ENCODE measurements at places on chromosomes 12 and 14. TPM values are rescaled to one million over a fixed set of nuclear protein-coding genes. Genes with fewer than 3 reads are reported as not detected.

PTPRB gene
- 0.04 TPM for polyA plus RNA-seq

C1S gene
- 406 TPM for polyA plus RNA-seq

SPTB gene
- polyA plus RNA-seq: 0.01 TPM

RBM25 gene
- polyA plus RNA-seq: 52.4 TPM

GUCY2C gene
- polyA plus RNA-seq: not detected

GCH1 gene
- polyA plus RNA-seq: 0.67 TPM

KRT79 gene
- not detected for polyA plus RNA-seq

CHST11 gene
- polyA plus RNA-seq: 3.6 TPM

LDHB gene
- 1,189 TPM for polyA plus RNA-seq

LRRIQ1 gene
- polyA plus RNA-seq: 0.15 TPM

NANOG gene
- not detected for polyA plus RNA-seq

SDR39U1 gene
- polyA plus RNA-seq: 24.9 TPM

HOXC9 gene
- polyA plus RNA-seq: not detected

DNA sequence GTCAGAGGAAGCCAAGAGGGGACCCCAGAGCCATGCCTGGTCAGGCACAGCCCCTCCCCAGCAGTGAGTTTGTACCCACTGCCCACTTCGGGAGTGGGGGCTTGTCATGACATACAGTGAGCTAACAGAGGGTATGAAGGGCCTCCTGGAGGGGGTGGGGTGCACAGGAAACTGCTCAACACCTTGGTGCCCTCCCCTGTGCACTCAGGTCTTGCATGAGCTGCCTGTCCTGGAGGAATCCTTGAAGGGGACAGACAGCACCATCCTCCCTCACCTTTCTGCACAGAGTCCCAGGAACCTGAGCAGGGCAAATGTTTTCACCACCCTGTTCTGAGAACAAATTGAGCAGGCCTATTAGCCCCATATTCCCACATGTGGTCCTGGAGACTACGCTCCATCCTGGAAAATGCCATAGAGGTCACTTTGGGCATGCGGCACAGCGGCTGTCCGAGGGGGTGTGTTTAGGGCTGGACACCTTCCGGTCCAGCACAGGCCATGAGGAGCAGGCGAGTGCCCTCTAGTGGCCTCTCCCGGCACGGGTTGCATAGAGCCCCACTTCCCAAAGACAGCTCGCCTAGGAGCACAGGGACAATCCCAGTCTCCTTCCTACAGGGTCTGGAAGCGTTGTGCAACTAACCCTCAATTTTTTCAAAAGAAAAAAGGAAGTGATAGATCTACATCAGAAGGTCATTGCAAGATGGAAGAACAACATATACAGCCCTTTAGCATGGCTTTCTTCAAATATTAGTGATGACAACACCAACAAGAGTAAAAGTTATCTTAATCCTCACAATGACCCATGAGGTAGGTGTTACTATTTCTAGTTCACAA is 31.9 kb upstream of the ZFP36L1 start:
- no peak for DNase-seq

- DNase-seq: no peak
Observed at GRCh38 chr14:76235628-76236027, 83.9 kb downstream of the GPATCH2L start.

- DNase-seq: no peak
Observed at GRCh38 chr12:643475-644302, 19.6 kb downstream of the NINJ2 start.

DNA sequence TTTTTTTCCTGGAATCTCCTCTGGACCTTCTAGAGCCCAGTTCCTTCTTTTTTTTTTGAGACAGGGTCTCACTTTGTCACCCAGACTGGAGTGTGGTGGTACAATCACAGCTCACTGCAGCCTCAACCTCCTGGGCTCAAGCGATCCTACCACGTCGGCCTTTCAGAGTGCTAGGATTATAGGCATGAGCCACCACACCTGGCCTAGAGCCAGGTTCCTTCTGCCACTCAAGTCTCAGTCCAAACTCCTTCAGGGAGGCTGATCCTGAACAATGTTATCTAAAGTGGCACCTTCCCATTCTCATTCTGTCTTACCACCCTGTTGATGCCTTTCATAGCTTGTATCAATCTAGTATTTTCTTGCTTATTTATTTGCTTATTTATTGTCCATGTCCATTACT is 22.3 kb upstream of the ELK3 start:
- no peak for DNase-seq

- DNase-seq: no peak
Observed at GRCh38 chr12:27284751-27285150, 40.7 kb downstream of the STK38L start.

DNA sequence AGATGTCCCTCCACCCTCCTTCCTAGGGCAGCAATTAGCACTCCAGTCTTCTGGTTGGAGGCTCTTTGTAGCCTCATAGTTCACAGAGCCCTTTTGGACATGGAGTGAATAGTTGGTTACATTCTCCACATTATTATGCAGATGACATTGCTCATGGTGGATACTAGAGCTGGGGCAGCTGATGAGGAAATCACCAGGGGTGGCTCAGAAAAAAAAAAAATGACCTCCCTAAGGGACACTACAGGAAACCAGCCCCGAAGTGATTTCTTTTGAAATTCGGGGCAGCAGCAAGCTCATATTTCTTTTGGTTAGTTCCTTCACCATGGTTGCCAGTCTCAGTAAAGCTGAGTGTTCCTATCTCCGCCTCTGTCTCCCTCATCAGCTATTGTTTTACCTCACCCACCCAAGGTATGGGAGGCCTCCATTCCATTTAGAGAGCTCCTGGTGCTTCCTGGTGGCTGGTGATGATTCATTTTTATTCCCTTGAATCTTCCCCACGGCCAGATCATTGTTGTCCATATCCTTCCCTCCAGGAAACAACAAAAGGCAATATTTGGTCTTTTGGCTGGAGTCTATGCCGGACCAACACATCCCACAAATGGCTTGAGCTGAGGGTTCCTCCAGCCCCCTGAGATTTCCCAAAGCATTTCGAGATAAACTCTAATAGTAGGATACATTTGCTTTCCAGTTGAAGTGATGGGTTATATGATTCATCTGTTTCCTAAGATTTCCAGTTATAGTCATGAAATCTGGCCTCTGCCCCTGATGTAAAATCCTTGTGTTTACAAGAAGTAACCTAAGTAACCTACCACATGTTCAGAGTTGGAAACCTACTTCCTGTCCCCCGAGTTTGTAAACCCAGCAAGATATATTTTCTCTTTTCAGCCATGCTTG is 56.2 kb upstream of the NID2 start:
- DNase-seq: no peak

- no peak for DNase-seq
Observed at GRCh38 chr12:22121224-22121623, 75.2 kb downstream of the CMAS start.

GRCh38 chr12:127652281-127652680 is 614.7 kb upstream of the TMEM132C start:
- DNase-seq: no peak

GRCh38 chr14:66403183-66403582 is 83.0 kb upstream of the CCDC196 start:
- no peak for DNase-seq

GRCh38 chr14:91158091-91158790 is 44.4 kb downstream of the DGLUCY start:
- no peak for DNase-seq

GRCh38 chr12:89985935-89986334 is 277.3 kb upstream of the ATP2B1 start:
- no peak for DNase-seq

DNA sequence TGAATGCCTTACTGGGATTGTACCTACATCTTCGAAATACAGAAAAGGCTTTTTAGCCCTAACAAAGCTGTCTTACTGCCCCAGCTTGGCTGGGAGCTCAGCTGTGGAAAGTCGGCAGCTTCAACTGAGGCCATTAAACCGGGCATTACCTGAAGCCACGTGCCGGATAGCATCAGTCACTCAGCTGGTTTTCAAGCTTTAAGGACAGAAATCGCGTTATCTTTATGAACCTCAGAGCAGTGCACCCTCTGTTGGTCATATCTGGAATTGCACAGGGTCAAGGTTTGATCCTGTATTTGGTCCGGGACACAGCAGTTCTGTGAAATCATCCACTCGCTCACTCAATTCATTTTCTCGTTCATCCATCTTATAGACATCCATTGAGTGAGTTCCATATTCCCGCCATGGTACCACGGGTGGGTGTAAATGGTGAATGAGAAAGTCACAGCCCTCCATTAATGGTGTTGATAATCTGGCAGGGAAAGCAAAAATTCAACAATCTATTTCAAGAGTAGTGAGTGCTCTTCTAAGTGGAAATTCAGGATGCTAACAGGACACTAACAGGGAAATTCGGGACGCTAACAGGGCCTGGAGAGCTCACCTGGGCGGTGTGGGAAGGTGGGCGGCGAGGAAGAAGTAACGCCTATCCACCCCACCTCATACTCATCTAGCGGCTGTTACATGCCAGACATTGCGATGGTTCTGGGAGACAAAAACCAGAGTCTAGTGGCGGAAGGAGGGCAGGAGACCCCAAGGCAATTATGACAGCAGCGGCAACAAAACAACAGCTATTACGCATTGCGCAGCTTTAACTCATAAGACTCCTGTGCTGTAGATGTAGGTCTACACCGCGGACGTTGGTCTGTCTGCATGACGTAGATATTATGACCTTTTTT is 60.6 kb upstream of the TCL1A start:
- DNase-seq: no peak

GRCh38 chr12:93449277-93449676 is 7.5 kb upstream of the UBE2N start:
- DNase-seq: no peak

GRCh38 chr14:72515779-72516770 is 377.8 kb downstream of the DPF3 start:
- no peak for DNase-seq

- peak; percentile 43 for DNase-seq
Observed at GRCh38 chr14:87409393-87409792, 583.6 kb downstream of the GALC start.

- DNase-seq: no peak
Observed at GRCh38 chr14:95320955-95321600, 1.4 kb upstream of the CLMN start.

DNA sequence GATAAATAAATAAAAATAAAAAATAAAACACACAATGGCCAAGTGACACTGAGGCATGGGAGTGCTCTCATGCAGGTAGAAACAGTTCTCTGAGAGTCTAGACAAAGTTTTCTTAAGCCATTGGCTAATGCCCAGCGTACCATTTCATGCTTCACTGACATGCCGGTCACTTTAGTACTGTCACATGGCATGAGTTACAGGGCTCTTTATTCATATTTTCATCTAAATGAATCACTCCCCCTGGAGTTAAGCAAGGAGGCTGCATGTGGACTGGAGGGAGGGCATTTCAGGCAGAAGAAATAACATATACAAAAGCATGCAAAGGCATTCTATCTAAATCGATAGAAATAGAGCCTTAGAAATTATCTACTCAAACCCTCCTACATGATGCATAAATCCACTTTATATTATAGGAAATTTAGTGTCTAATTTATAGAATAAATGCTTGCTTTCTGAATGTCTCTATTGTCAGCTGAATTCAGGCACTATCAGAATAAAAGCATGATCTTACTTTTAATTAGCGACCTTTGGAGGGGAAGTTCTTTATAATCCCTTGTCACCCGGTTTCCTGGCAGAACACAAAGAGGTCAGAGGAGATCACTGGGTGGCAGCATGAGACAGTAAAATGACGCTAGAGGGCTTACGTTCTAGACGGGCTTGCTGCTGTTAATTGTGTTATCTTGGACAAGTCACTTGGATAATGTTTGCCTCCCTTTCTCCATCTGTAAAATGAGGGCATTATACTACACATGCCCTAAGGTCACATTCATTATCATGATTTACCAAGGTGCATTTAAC is 17.5 kb downstream of the DYRK4 start:
- DNase-seq: no peak

- no peak for DNase-seq
Observed at GRCh38 chr14:71780822-71781221, 151.4 kb upstream of the RGS6 start.

DNA sequence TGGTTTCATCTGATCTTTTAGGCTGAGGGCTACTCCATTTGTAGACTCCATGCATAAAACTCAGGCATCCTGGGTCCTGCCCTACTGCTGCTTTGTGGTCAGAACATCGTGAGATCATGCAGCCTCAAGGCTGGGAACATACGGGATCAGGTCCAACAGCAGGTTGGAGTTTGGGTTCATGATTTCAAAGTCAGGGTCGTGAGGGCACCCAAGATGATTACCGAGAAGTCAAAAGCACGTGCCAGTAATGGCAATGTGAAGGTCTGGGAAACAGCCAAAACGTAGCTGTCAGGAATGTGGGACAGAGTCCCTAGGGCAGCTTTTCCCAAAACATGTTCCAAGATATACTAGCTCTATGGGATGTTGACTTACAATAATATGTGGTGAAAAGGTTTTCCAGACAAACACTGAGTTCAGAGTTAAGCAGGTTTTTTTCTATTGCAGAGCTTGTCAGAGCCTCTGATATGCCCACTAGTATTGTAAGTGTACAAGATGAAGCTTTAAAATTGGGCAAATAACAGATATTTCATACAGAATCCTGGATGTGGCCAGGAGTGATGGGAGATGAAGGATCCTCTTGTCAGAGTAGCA is 130.3 kb upstream of the DNM1L start:
- DNase-seq: no peak

GRCh38 chr12:80151131-80151530 is 51.8 kb downstream of the OTOGL start:
- no peak for DNase-seq

DNA sequence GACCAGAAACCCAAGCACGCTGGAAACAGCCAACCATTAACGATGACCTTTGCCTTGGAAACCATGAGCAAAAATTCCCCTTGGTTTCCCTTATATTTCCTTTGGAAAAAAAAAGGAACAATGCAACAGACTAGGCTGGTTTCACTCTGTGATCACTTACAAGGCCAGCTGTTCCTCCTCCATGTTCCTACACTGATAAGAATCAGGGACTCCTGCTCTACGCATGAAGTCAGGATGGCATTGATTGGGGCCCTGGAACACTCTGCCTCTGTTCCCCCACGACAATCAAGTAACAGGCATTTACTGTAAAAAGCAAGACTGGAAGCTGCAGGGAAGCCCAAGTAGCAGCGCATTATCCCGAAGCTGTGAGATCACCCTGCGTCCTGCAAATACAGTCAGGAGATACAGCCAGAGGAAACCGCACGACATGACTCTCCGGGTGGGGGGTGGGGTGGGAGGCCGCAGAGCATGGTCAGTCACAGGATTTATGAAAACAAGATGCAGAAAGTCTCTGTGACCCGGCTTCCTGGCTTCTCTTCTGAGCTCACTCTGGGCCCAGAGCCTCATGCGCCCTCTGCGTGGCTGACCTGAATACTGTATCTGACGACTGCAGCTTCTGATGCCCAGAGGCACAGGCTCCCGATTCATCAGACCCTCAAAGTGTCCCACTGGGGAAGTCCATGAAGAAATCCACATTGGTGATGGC is 31.1 kb downstream of the SSH1 start:
- DNase-seq: peak; percentile 83

- no peak for DNase-seq
Observed at GRCh38 chr14:102795060-102795925, 18.0 kb downstream of the TRAF3 start.

All from AG04450 (cell line).